ENCODE measurements at places on chromosomes 4 and X.

GRCh38 chr4:169152098-169152497 is 118.7 kb downstream of the SH3RF1 start:
- DNase-seq = no peak

- no peak for DNase-seq
Measured at GRCh38 chrX:574251-574650, 56.3 kb upstream of the SHOX start.

DNA sequence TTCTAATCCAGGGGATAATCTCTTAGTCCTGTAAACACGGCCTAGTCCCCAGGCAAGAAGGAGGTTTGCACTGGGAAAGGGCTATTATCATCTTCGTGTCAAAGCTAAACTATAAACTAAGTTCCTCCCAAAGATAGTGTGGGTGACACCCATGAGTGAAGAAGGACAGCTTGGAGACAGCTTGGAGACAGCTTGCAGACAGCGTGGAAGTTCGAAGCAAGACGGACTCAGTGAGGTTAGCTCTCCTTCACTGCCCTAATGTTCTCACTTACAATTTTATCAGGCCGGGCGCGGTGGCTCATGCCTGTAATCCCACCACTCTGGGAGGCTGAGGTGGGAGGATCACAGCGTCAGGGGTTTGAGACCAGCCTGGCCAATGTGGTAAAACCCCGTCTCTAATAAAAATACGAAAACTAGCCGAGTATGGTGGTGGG is 19.2 kb upstream of the PLCXD1 start:
- no peak for DNase-seq

DNA sequence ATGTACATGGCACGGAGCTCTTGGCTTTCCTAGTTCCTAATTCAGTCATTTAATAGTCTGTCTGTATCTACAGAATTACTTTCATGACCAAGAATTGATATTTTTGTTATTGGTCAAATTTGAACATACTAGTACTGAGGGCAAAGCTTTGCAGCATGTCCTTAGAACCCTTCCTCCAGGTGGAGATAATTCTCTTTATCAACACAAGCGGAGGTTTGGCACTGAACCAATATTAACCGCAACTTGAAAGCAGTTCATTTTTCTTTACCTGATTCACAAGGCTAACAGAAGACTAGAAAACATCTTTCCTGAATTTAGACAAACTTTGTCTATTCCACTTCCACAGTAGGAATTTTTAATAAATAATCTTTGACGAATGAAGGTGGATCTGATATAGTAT is 73.8 kb downstream of the TACR3 start:
- DNase-seq = no peak

DNA sequence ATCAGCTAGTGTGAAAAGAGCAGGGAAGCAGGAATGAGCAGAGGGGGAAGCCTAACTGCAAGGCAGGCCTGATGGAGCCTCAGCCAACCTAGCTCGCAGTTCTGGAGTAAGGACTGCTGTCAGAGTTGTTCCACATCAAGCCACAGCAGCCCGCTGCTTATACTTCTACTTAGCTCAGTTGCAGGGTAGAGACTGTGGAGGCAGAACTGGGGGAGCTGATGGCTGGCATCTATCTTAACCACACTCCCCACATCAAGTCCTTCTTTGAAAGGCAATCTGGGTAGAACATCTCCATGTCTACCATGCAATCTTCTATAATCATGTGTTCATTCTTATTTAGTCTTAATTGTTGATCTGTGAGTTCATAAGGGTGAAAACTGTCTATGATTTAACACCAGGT is 46.1 kb downstream of the DDX60 start:
- DNase-seq = no peak

DNA sequence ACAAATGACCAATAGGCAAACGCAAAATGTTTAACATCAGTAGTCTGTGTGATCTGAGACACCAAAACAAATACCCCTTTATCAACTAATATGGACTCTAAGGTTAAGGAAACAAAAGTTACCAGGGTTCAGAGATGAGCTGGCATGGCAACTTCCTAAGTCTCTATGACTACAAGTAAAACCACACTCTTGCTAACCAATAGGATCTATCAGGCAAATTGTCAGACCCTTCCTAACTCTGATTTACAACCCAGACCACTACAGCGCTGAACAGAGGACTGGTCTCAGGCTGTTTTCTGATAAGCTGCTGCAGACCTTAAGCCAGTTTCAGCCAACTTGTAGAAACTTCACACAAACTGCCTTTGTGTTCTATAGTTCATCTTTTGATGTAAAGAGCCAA is 608.0 kb downstream of the TLL1 start:
- no peak for DNase-seq

- DNase-seq = no peak
Measured at GRCh38 chr4:25120146-25120940, 39.9 kb downstream of the SEPSECS start.

- no peak for DNase-seq
Measured at GRCh38 chrX:102765217-102765616, 44.7 kb downstream of the GPRASP3 start.

- no peak for DNase-seq
Measured at GRCh38 chrX:45986081-45986480, 559.1 kb downstream of the ZNF674 start.

DNA sequence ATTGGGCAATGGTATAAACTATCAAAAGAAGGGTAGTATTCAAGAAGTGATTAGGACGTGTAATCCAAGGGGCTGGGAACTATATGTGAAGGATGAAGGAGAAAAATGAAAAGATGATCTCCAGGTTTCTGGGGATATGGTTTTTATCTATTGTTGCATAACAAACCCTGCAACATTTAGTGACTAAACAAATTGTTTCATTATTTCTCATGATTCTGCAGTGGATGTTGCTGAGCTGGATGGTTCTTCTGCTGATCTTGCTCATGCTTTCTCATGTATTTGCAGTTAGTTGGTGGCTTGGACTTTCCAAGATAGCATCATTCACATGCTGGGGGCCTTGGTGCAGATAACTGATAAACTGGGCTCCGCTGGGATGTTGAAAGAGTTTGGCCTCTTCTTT is 29.1 kb downstream of the PHOX2B start:
- DNase-seq = no peak

GRCh38 chr4:110172972-110173371 is 25.4 kb downstream of the ELOVL6 start:
- DNase-seq = no peak

GRCh38 chr4:40804598-40804997 is 54.8 kb downstream of the NSUN7 start:
- no peak for DNase-seq

DNA sequence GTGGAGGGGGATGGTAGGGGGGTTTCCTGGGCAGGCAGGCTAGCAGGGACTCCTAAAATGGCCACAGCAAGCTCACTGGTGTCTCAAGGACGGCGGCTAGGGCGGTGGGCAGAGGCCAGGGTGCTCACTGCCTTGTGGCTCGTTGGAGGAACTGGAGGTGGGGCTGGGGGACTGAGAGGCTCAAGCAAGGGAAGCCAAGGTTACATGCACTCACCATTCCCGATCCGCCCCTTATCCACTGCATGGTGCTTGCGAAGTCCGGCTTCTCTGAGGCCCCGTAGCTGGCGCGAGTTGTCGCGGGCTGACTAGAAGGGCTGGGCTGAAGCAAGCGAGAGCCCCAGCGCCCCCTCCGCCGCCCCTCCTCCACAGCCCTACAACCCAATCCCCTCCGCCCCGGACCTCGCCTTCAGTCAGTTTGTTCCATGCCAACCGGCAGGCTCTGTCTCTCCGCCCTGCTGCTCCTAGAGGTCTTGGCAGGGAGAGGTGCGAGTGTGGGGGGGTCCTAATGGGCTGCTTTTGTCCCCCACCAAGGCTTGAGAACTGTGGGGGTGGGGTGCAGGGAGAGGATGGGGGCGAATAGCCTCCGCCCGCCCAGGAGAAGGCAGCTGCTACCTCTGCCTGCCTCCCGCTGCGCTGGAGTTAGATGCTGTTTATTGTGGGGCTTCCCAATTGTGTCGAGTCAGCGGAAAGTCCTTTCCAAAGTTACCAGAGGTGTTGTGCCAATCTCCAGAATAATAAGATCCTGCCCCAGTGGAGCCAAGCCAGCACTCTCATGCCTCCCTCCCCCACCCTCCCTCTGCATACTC is at the start of gene ARHGEF9:
TSS of gene ARHGEF9 (minus strand) at position 313 of the 806 bp plus-strand sequence. CDS start at position 244, 69 bp downstream.
- no peak for DNase-seq

DNA sequence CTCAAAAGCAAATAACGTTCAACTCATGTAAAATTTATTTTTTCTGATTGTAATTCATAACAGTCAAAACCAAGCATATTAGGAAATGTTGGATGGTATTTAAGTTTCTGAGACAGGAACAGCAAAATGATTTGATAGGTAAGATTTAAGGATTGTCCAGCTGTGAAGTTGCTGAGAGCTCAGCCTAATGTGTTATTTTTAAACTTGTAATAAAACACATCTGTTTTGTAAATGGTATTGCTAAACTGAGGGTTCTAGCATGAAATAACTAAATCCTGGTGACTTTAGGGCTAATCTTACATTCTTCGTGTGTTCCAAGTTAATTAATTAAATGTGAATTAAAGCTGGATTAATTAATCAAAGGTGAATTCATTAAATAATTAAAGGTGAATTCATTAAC is 13.3 kb downstream of the TLR10 start:
- DNase-seq = no peak

DNA sequence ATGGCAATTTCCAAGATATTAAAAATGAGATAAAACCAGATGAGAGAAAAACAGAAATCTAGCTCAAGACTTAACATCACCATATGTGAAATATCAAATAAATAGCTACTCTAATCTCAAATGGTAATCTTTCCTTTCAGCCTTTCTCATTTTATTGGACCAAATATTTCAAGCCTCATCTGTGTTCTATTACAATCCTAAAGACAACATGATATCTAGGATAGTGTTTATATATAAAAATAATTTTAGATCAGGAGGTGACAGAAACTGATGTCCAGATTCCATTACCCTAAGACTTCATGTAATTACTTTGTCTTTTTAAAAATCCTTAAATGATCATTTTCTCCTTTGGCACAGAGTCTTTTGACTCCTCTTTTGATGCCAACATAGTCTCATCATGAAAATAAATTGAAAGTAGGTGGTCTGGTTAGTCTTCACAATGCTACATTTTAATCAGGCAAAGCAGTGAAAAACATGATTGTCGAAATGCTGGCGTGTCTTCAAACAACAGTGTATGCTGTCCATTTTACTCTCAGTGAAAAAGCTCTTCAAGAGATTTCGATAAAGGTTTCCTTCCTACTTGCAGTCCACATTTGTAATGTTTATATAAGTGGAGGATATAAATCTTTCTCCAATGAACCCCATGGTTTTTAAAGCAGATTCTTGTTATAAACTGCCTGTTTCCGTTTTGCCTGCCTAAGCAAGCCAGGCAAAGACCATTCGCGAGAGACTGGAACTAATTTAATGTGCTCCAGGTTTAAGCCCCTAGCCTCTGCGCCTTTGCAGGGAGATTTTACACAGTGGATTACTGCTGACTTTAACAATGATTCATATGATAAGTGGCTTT is 169.8 kb downstream of the SCFD2 start:
- DNase-seq = no peak

GRCh38 chr4:38141808-38142500 is 181.8 kb downstream of the PTTG2 start:
- DNase-seq = no peak

- DNase-seq = no peak
Measured at GRCh38 chr4:27040356-27040755, 179.7 kb downstream of the STIM2 start.

- no peak for DNase-seq
Measured at GRCh38 chr4:150950657-150951288, 64.3 kb downstream of the LRBA start.

GRCh38 chr4:32117693-32118092 is 1397.5 kb downstream of the PCDH7 start:
- DNase-seq = no peak

- DNase-seq = no peak
Measured at GRCh38 chr4:111136438-111136837, 513.6 kb upstream of the PITX2 start.

- DNase-seq = no peak
Measured at GRCh38 chr4:101850698-101851097, 60.2 kb downstream of the BANK1 start.

- DNase-seq = no peak
Measured at GRCh38 chr4:184599492-184600135, 49.6 kb downstream of the CASP3 start.

DNA sequence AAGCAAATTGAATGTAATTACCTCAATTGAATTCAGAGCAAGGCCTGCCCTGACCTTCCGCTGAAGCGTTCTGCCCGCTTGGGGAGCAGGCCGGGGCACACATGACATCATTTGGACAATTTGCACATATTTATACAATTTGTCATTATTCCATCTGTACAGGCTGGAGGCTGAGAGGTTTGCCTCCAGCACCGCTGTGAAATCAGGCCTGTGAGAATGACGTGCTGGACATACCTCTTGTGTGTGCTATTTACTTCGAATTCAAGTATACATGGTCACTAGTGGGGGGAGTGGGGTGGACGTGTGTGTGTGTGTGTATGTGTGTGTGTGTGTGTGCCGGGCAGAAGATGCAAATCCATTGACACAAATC is 285.6 kb downstream of the SHOX start:
- no peak for DNase-seq

DNA sequence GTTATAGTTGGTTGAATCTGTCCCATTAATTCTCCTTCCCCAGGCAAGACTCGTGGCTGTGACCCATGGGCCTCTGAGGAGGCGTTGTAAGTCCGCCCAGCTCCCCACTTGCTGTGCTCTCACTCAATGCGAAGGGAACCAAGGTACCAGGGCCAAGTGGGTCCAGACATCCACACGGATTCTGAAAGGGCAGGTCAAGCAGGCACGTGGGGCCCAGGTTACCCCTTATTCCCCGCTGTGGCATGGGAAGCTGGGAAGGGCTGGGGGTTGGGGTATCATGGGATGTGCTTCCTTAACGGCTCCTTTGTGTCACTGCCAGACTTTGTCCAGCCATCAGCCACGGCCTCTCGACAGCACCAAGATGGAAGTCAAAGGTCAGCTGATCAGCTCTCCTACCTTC is 3.1 kb downstream of the CCDC120 start:
- no peak for DNase-seq

GRCh38 chr4:13522282-13523104 is 21.8 kb downstream of the NKX3-2 start:
- no peak for DNase-seq

DNA sequence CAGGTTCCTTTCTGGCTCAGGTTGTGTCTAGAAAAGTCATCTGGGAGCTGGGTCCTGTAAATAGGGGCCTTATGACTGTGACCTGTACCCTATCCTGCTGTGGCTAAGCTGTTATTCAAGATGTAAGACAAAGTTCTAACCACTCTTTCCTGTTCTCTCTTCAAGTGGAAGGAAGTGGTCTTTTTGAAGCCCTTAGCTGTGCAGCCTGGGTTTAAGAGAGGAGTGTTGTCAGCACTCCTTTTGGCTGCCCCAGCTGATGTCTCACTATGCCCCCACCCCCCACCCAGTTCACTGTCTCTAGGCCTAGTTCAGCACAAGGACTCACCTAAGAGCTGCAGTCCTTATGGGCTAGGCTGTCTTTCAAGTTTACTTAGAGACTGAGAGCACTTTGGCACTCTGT is 1069.5 kb downstream of the FAM133A start:
- DNase-seq = no peak

GRCh38 chr4:71257761-71258160 is 81.1 kb upstream of the SLC4A4 start:
- DNase-seq = no peak

DNA sequence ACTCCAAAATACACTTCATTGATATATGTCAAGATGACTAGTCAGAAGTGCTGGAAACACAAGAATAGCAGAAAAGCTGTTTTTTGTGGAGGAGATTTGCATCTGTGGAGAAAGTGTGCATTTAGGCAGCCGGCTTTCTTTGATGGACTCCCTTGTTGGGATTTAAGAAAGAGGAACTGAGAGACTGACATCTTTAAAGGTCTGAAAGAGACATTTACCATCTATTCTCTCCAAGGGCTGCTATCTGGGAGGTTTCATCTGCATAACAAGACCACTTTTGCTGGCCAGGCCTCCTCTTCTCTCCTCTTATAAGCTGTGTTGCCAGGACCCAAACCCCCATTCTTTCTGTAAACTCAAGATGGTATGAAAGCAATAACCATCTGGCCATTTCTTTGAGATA is 1065.0 kb downstream of the NLGN4X start:
- DNase-seq = no peak

All from stimulated activated CD8-positive, alpha-beta memory T cell treated with anti-CD3 and anti-CD28 coated beads, Interleukin-7, amount 100 ng/mL, for 1 hour (primary cell).